ENCODE measurements at places on chromosomes 13 and 19.

GRCh38 chr13:87669379-87669978, 1.7 kb upstream of the SLITRK5 start:
- H3K36me3 ChIP-seq = no peaks in the 10 kb centered on the region
- H3K27ac ChIP-seq = no peak overlapping the region
- peaks cover 10% of the 10 kb centered on the region for H3K27me3 ChIP-seq

GRCh38 chr13:31955101-31955500, 76.5 kb upstream of the FRY start:
- H3K4me3 ChIP-seq = no peak overlapping the region
- H3K4me1 ChIP-seq = no peaks in the 10 kb centered on the region
- H3K36me3 ChIP-seq = no peaks in the 10 kb centered on the region
- H3K27me3 ChIP-seq = no peaks in the 10 kb centered on the region
- no peak for DNase-seq

DNA sequence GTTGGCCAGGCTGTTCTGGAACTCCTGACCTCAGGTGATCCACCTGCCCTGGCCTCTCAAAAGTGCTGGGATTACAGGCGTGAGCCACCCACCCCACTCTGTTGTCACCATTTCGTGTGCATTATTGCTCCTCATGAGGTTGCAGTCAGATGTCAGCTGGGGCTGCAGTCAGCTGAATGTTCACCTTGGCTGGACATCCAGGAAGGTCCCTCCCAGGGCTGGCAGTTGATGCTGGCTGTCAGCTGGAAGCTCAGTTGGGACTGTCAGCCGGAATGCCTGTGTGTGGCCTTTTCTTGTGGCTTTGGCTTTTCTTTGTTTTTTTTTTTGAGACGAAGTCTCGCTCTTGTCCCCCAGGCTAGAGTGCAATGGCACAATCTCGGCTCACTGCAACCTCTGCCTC, 6.6 kb downstream of the MEGF8 start:
- H3K4me3 ChIP-seq = no peak overlapping the region
- H3K27ac ChIP-seq = no peak overlapping the region
- peaks cover 5% of the 10 kb centered on the region for H3K4me1 ChIP-seq
- no peak for DNase-seq
- no peaks in the 10 kb centered on the region for H3K36me3 ChIP-seq

GRCh38 chr13:20492641-20493040, 33.0 kb downstream of the CRYL1 start:
- no peak for DNase-seq
- H3K4me3 ChIP-seq = no peak overlapping the region
- H3K27me3 ChIP-seq = no peaks in the 10 kb centered on the region
- H3K4me1 ChIP-seq = no peaks in the 10 kb centered on the region
- no peaks in the 10 kb centered on the region for H3K36me3 ChIP-seq

DNA sequence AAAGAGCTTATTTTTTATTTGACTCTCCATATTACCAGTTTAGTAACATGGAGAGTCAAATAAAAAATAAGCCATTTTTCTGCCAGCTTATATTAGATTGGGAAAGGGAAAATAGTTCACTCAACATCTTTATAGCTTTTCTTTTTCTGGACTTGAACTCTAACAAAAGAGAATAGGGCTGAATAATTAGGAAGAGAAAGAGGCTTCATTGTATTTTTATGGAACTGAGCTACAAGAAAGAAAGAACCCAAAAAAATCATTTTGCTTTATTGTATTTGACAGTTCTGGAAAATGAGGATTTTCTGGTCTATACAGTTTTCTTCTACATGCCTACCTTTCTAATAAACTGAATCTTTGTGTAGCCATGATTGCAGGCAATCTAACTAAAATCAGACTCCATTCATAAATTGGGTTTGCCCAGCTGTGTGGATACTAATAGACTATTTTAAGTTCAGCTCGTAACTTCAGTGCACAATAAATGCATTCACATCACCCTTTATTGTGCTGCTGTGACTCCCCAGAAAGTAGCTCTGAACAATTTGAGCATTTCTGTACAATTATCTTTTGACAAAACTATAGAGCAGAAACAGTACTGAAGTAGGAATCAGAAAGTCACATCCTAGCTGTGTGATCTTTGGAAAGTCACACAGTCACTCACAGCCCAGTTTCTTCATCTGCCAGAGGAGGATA, 115.3 kb downstream of the STOML3 start:
- no peak overlapping the region for H3K4me3 ChIP-seq
- H3K4me1 ChIP-seq = no peaks in the 10 kb centered on the region
- no peak overlapping the region for H3K27ac ChIP-seq
- DNase-seq = no peak
- H3K36me3 ChIP-seq = no peaks in the 10 kb centered on the region

DNA sequence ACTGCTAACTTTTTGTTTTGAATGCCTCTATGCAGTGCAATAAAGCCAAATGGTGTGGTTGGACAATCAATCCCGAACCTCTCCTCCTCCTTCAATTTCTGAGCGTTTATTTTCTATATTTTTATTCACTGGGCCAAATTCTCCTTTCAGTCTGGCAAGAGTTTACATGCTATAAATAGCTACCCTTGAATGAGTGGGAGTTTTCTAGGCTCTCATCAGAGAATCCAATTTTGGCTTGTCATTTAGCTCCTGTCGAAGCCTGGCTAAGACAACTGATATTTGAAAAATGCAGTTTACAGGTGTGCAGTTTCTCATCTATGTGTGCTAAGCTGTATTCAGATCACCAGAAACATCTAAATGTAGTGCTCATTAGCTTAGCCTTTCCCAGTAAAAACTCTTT, 61.8 kb downstream of the OLFM4 start:
- H3K27me3 ChIP-seq = no peaks in the 10 kb centered on the region
- no peaks in the 10 kb centered on the region for H3K36me3 ChIP-seq
- no peak overlapping the region for H3K27ac ChIP-seq
- no peak overlapping the region for H3K4me3 ChIP-seq
- no peak for DNase-seq

Measured in CD8-positive, alpha-beta memory T cell (primary cell).